Activated naive CD4-positive, alpha-beta T cell (primary cell): ENCODE measurements at places on chromosomes 3 and 15.

DNA sequence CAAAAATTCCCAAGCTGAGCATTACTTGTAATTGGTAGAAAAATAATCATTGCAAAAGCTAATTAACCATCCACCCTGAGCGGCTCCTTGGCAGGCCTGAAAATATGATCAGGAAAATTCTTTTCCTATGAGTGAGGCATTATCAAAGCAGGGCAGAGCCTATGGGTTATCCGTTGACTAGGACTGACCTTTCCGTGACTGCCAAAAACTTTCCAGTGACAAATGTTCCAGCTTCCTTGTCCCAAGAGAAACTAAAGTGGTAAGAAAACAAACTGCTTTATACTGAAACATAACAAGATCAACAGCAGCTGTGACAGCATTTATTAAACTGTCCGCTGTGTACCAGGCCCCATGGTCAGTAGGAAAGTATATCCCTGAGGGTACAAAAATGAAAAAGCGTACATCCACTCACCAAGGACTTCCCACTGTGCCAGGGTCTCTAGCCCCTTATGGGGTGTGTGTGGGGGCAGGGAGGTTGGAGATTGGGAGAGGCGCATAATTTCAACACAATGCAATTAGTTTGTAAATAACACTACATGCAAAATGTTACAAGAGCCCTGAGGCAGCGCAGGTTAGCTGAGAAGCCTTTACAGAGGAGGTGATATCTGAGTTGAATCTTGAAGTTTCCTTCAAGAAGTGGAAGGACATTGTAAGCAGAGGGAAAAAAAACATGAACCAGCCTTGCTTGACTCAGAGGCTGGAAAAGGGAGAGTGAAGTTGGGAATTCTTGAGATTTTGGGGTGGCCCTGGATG, 8.5 kb downstream of the LIPC start:
- DNase-seq = no peak

GRCh38 chr3:115549071-115549470, 74.2 kb upstream of the GAP43 start:
- no peak for DNase-seq

DNA sequence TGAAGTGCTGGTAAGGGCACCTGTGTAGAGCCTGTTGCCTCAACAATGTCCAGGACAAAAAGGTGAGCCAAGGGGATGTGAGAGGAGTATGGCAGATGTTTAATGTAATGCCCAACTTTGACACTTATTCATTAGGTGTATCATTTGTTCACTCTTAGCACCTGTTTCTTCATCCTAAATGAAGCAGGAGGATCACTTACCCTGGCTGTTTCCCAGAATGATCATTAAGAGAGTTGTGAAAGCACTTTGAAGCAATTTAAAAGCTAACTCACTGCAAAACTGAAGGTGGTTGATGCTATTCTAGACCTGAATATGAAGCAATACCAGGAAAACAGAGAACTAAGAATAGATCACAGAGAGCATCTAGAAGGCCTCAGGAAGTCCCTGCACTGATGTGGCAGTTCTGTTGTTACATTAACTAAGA, 3.4 kb upstream of the HHLA2 start:
- no peak for DNase-seq

GRCh38 chr3:68234076-68234780, 579.8 kb upstream of the SUCLG2 start:
- DNase-seq = no peak

DNA sequence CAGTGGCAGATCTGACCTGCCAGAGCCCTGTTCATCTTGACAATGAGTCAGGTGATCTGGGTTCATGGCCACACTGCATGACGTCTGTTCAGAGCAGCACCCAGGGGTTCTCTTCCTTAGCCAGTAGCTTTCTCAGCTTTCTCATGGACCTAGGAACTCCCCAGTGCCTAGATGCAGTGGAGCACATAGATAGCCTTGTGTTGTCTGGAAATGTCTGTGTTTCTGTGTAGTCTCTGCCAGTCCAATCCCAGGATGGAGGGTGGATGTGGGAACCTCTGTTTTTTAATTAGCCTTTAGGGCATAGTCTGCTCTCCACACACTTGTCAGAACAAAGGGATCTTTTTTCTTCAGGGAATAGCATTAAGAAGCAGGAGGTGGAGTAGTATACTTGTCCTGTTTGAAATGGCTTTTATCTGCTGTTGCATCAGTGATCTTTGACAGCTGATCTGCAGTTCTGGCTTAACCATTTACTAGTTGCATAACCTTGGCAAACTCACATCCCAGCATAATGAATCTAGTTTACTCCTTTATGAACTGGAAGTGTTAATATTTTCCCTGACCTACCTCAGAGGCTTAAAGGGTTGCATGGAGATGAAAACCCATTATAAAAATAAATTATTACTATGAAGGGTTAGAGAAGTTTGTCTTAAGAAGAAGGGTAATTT, 16.1 kb upstream of the CACNA1D start:
- DNase-seq = no peak

- DNase-seq = no peak
Observed at GRCh38 chr3:126946405-126946804, 36.5 kb upstream of the PLXNA1 start.

DNA sequence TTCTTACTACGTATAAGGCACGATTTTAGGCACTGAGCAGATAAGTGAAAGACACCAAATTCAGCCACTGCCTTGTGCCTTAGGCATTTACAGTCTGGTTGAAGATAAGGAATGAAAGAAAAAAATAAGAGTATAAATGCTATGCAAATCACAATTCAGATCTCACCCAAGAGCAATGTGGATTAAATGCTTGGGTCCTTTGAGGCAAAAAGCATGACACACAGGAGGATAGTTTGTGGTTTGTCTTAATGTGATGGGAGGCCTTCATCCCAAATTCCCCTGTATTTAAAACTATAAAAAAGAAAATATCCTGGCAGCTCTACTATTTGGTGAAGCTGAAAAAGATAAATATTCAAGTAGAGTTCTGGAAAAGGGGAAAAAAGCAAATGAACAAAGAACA, 79.8 kb downstream of the TGFBR2 start:
- DNase-seq = no peak

- DNase-seq = no peak
Observed at GRCh38 chr3:16249336-16249735, 15.4 kb downstream of the DPH3 start.

DNA sequence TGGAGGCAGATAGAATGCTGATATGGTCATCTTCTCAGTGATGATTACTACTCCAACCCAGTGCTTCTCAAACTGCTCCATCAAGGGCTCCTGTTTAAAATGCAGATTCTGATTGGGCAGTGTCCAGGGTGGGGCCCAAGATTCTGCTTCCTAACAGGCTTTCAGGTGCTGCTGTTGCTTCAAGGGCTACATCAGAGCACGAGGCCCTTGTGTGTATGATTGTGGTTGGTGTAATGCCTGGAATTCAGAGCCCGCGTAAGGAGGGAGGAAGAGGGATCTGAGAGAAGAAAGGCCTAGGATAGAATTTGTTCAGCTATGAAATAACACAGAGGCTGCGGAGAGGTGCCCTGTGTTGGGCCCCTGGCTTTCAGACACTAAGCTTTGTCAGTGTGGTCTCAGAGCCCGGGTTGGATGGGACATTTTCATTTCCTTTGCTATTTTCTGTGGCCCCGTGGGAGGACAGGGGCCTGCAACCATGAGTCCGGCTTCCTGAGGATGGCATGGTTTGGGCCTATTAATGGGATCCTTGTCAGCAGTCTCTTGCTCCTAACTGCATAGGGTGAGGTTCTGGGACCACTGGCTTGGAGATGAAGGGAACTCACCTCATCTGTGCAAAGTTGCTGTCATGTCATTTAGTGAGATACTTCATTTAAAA, 53.0 kb downstream of the ATP1B3 start:
- no peak for DNase-seq

DNA sequence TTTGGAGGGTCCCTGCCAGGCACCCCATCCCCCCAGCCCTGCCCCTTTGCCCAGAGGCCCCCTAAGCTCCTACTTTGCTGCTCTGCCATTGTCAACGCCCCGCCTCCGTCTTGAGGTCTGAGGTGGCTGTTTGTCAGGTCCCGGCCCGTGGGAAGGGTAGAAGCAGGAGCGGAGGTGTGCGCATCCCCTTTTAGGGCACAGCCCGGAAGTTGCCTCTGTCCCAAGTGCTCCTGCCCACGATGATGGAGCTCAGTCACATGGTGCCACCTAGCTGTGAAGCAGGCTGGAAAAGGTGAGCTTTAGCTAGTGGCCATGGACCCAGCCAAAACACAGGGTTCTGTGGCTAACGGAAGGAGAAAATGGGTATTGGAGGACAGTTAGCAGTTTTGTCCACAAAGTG, 28.5 kb upstream of the LCTL start:
- no peak for DNase-seq

GRCh38 chr3:56260262-56260661, 208.0 kb downstream of the ERC2 start:
- no peak for DNase-seq

DNA sequence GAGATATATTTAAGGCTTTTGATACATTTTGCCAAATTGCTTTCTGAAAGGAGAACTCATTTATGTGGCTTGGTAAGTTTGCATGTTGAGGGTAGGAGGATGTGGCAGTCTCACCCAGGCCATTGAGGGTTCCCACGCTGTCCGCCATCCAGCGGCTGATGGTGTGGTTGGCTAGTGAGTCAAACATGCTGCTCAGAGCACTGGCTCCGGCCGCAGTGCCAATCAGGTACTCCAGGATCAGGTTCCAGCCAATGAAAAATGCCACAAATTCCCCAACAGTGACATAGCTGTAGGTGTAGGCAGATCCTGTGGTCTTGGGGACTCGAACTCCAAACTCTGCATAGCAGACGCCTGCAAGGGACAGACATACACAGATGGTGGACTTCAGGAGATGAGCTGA, 82.3 kb downstream of the CLDN11 start:
- no peak for DNase-seq

- DNase-seq = no peak
Observed at GRCh38 chr3:81765400-81765799, 4.0 kb upstream of the GBE1 start.

DNA sequence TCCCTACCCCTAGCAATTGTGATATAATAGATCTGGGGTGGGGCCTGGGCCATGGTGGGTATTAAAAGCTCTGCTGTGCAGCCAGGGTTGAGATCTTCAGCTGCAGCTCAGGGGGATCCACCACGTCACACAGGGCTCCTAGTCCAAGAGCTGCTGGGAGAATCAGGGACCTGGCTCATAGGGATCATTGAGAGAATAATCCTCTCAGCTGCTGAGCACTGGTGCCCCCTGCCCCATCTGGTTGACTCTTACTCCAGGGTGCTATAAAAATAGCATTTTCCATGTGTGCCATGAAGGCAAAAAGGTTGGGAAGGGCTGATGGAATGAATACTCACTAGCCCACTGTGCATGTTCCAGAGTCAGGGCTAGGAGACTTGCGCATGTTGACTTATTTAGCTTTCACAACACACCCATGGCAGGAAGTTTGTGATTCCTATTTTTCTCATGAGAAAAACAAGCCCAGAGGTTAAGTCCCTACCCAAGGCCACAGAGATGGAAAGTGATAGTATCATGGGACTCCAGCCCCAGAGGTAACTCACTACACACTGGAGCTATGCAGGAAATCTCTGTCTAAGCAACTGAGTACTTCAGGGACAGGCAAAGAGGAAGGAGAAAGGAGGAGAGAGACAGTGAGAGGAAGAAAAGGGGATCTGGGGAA, 94.6 kb upstream of the HERC1 start:
- DNase-seq = no peak

DNA sequence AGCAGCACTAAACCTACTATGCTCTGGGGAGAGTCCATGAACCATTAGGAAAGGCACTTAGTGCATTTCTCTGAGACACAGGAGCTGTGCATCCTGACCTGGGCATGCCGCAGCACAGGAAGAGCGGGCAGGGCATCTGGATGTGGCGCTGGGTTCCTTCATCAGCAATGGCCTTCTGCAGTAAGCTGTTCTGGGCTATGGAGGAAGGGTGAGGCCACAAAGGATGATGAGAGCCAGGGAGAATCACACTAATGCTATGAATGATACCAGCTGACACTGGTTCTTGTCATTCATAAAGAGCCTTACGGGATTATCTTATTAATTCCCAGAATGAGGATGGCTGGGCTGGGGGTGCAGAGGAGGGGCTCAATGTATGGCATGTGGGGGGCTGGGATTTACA, 12.7 kb upstream of the SCN10A start:
- no peak for DNase-seq

DNA sequence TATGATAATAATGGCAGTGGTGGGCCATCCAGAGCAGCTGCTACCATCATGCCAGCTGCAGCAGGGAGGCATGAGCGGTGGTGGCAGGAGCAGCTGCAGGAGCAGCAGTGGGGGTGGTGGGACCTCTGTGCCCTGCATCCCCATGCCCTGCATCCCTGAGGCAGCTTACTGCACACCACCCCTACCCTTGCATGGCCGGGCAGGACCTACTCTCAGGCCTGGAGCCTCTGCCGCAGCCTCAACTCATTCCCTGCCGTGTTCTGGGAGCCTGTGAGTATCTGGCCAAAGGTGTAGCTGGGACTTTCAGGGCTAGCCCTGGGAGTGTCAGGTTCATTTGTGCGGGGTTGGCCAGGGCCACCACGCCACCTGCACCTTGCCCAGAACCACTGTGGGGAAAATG, 3.3 kb upstream of the XCR1 start:
- DNase-seq = no peak

DNA sequence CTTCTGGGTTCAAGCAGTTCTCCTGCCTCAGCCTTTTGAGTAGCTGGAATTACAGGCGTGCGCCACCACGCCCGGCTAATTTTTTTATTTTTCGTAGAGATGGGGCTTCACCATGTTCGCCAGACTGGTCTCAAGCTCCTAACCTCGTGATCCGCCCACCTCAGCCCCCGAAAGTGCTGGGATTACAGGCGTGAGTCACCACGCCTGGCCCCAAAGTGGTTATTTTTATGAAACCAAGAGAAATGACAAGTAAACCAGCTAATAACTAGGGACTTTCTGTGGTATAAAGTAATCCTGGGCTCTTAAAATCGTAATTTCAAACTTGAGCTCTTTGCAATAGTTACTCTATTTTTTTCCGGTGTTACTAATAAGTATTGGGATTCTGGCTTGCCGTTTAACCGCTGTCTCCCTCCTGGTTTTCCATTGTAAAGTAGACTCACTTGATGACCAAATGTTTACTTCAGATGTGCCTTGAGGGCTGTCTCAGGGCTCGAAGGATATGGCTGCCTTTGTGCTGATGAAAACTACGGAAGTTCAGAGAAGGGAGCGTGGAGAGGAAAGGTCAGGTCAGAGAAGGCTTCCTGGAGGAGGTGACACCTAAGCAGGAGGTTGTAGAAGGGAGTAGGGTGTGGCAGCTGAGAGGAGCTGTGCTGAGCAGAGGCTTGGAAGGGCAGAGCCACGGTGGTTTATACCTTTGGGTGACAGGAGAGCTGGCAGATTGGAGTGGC, 4.2 kb downstream of the ZSCAN2 start:
- no peak for DNase-seq
